ENCODE measurements at places on chromosomes 11 and 22. TPM values are rescaled to one million over a fixed set of nuclear protein-coding genes. Genes with fewer than 3 reads are reported as not detected.

The TESMIN gene
- 0.60 TPM for total RNA-seq

The GGTLC3 gene
- not detected for total RNA-seq

The MS4A7 gene
- total RNA-seq, result not detected

The PKNOX2 gene
- not detected for total RNA-seq

The SPA17 gene
- 12.7 TPM for total RNA-seq

- H3K4me1 ChIP-seq, result no peaks in the 10 kb centered on the region
- H3K36me3 ChIP-seq, result no peaks in the 10 kb centered on the region
- no peak overlapping the region for H3K27ac ChIP-seq
- no peak for DNase-seq
- H3K27me3 ChIP-seq, result peaks cover 4% of the 10 kb centered on the region
These were observed 18.9 kb upstream of the EFCAB6 start for GRCh38 chr22:43830931-43831560.

- no peaks in the 10 kb centered on the region for H3K27me3 ChIP-seq
- H3K4me1 ChIP-seq, result no peaks in the 10 kb centered on the region
- H3K4me3 ChIP-seq, result no peak overlapping the region
- H3K36me3 ChIP-seq, result peaks cover 13% of the 10 kb centered on the region
- H3K27ac ChIP-seq, result no peak overlapping the region
These were observed 27.1 kb downstream of the HPS5 start for GRCh38 chr11:18294862-18295261.

DNA sequence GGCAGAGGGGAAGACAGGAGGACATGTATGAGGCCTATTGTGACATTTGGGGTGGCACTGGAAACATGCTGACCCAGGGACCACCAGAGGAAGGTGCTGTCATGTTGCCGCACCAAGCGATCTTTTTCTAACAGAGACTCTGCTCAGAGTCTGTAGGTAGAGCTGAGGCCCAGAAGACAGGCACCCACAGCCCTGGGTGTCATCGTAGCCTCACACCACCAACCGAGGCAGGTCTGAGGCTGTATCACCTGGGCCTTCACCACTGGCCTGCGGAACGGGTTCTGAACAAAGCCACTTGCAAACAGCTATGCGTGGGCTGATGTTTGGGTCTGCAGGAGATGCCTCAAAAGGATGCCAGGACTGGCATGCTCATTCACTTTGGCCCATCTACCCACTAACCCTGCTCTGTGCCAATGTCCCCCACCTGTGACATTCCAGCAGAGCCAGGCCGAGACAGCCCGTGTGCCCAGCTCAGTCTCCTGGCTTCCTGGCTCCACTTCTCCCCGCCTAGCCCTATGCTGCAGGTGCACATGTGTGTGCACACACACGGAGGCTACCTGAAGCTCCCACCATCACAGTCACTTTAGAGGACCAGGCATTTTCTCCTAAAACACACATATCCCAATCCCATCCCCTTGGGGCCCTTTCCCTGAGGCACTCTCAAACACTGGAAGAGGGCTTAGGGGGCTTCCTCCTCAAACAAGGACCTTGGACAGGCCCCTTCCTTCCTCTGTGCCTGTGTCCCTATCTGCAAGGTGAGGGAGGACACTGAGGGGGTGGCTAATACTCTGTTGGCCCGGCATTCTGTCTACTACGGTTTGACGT is 3.6 kb downstream of the TRIM29 start:
- H3K27me3 ChIP-seq, result peaks cover 22% of the 10 kb centered on the region
- H3K36me3 ChIP-seq, result no peaks in the 10 kb centered on the region
- H3K4me3 ChIP-seq, result no peak overlapping the region
- DNase-seq, result no peak
- 0 out of 2 replicates have a peak, but pooled peaks cover 7% of the 10 kb centered on the region for H3K4me1 ChIP-seq

DNA sequence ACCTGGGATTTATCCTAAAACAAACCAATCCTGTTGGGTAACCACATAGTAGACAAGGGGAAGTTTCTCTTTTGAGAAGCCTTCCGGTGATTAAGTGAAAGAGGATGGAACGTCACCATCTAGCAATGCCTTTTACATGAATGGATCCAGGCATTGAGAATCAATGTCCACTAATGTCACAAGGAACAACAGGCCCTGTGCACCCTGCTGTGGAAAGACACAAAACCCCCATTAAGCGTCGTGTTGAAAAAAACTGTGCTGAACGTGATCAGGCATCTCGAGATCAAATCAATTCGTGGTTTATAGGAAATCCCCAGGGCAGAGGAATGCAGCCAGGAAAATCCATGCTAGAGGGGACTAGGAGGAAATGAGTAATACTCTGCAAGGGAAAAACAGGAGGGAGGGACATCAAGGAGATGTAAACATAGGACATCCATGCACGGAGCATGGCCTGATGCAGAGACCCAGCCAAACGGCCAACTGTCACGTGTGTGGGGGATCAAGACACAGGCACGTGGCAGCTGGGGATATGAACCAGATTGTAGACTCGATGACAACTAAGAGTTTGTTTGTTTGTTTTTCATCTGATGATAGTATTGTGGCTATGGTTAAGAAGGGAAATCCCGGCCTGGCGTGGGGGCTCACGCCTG is 38.6 kb upstream of the CARS1 start:
- H3K36me3 ChIP-seq, result no peaks in the 10 kb centered on the region
- no peaks in the 10 kb centered on the region for H3K4me1 ChIP-seq
- H3K4me3 ChIP-seq, result no peak overlapping the region
- no peak for DNase-seq

Data from HepG2 (cell line).